ENCODE measurements at places on chromosomes 11 and 22.
A peak's percentile ranks its signal among the peaks of the same experiment; 100 is the strongest.

GRCh38 chr11:19840961-19841360 lies 128.3 kb downstream of the NAV2 start:
- no peak for DNase-seq

DNA sequence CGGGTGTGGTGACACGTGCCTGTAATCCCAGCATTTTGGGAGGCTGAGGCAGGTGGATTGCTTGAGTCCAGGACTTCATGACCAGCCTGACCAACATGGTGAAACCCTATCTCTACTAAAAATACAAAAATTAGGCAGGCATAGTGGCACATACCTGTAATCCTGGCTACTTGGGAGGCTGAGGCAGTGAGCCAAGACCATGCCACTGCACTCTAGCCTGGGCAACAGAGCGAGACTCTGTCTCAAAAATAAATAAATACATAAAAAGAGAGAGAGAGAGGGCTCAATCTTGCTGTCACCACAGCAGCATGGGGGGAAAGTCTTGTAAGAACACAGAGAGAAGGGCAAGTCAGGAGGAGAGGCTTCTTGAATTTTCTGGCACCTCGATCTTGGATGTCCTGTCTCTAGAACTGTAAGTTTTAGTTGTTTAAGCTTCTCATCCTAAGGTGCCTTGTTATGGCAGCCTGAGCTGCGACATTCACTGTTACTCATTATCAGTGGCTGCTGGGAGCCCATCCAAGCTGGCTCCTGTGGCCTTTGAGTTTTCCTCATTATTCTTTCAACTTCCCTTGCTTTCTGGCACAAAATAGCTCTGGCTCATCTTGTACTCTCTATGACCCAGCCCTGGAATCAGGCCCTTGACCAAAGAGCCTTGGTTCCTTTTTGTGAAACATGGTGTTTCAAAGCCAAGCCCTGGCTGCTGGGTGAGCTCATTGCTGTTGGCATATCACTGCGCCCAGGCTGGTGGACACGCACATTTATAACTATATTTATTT lies 8.0 kb upstream of the PSMC3 start:
- no peak for DNase-seq

GRCh38 chr11:104161751-104162450 lies 2.0 kb downstream of the PDGFD start:
- DNase-seq: no peak

DNA sequence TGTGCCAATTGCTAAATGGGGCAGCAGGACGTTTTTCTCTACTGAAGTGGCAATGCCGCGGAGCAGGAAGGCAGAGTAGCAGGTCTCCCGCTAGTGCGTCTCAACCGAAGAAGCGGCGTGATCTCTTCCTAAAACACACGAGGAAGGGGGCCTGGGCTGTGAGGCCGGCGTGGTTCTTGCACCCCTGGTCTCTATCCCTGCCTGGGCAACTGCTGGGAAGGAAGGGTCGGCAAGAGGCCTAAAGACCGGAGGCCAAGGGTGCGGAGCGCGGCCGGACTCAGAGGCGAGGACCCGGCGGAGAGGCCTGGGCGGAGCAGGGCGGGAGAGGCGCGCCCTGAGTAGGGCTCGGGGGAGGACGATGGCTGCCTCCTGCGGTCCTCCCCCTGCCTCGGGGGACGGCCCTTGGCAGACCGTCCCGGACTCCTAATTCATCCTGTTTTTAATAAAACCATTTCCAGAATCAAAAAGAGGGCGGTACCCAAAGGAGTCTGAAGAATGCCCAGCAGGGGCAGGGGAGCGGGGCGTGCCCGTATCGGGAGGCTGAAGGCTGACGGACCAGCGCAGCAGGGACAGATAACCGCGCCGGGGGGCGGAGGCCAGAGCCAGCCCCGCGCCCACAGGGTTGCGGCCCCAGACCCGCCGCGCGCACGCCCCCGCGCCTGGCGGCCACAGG lies 572 bp upstream of the APLP2 start:
- peak; percentile 53 for DNase-seq

GRCh38 chr22:39237318-39238100 lies 7.3 kb downstream of the PDGFB start:
- DNase-seq: no peak

- no peak for DNase-seq
Observed at GRCh38 chr22:17785185-17786184, 11.2 kb upstream of the BID start.

DNA sequence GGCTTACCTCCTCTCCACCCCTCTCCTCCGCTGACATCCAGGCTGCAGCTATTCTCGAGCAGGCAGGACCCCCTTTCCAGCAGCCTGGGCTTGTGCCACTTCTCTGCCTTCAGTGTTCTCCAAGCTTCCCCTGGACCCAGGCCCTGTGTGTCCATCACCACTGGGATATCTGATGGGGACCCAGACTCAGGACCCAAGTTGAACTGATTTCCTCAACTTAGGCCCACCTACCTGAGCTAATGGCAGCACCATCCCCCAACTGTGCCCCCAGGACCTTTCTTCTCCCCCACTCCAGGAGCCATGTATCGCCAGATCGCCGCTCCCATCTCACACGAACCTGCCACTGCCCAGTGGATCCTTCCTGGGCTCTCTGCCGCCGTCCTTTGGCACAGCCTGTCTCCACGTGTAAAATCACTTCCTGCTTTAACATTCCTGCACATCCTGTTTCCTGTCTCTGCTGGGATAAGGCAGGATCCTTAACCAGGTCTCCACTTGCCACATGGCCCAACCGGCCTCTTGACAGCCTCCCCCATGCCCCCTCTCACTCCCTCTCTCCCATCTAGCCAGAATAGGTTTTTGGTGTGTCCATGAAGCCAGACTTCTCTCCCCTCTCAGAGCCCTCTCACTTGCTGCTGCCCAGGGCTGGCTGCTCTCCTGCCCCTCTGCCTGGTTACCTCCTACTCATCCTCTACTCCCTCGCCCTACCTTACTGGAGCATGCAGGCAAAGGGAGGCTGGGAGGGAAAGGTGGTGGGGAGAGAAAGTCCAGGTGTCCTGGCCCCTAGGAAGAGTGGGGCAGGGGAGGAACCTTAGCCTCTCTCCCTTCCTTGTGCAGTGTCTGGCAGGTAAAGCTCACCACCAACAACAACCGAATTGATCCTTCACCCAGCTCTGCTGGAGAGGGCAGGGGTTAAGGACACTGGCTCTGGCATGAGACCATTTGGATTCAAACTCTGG lies 9.4 kb downstream of the SPATA19 start:
- DNase-seq: no peak

All from NCI-H2081 treated with DMSO at 0.1 percent for 48 hours (cell line).